ENCODE measurements at places on chromosomes 3 and 15.

DNA sequence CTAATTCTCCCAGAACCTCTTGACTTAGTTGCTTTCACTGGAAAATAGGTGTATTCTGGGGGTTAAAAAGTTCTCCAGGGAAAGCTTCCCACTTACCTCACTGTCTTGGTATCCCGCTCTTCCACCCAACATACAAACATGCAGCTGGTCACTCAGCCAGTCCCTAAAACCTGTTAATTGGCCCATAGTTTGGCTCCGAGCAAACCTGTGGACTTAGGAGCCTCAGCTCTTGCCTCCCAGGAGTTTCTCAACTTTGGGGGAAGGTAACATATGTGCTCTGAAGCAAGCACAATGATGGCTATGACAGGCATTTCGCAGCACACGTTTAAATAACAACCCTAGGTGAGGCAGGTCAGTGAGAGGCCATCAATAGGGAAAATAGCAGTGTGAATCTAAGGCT is 25.8 kb upstream of the LRRFIP2 start:
- no peak for DNase-seq

GRCh38 chr15:67018441-67018840 is 47.0 kb upstream of the SMAD3 start:
- DNase-seq: no peak

DNA sequence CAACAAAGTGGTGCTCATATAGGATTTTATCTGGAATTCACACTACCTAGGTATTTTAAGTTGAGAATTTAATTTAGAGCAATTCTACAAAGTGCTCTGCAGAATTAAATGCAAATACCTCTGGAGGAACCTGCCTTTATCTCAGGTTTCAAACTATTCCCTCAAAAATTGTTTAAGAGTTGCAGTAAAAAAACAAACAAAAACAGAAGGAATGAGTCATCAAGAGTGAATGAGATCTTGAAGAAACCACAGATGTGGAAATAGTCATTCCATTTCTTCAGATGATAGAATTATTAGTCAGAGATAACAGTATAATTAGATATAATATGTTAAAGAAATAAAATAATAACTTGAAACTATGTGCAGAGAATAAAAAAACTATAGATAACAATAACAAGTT is 80.8 kb upstream of the SCN5A start:
- no peak for DNase-seq

DNA sequence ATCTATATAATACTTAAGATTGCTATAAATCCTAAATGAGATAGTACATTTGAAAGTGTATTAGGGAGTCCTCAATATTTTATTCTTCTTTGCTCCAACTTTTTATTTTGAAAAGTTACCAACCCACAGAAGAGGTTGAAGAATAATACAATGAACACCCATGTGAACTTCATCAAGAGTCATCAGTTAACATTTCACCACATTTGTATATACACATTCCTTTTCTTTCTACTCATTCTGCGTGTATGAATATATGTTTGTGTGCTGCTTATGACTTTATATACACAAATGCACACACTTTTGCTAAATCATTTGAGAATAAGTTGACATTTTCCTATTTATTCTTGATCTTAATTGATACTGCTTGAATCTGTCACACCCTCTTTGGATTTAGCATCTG is 193.3 kb upstream of the CGNL1 start:
- DNase-seq: no peak

GRCh38 chr15:62020576-62021160 is 39.6 kb downstream of the VPS13C start:
- DNase-seq: no peak

GRCh38 chr15:96428742-96429141 is 98.2 kb downstream of the NR2F2 start:
- DNase-seq: no peak

DNA sequence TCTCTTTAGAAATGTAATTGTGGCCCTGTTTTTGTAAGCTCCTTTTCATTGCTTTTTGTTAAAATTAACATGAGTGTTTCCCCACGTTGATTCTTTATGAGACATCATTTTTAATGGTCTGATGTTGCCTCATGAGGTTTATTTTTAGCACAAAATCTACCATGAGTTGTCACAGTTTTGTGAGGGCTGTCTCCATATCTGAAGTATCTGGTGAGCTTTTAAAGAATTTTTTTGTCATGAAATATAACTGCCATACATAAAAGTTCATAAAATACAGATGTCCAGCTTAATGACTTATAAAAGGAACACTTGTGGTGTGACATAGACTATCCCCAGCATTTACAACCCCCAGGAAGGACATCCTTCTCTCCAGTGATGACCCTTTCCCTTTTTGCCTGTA is 34.3 kb upstream of the CEMIP start:
- DNase-seq: no peak

GRCh38 chr3:189233225-189233858 is 61.6 kb downstream of the TPRG1 start:
- no peak for DNase-seq

DNA sequence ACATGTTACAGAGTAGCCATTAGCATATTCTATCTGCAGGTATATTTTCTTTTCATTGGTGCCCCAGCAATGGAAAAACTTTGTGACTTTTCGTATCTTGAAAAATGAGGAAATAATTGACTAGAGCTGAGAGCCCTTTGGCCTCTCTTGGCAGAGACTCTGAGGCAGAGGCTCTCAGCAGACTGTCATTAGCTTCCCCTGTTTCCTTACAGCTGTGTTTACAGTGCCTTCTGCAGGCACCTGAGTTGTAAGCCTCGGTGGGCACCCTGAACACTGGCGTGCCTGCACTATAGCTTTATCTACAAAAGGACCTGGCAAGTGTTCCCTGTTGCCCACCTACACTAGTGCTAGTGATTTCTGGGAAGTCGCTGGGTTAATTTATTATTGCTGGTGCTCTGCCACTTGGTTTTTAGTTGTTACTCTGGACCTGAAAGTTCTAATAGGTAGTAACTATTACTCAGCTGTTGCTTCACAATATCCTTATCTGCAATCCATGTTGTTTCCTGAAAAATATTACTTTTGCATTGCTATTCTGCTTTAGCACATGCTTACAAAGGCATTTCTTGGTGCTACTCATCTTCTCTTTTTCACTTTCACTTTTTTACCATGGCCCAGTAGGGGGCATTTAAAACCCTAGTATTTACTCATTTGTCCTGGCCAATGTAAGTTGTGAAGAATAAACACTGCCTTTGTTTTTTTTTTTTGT is 7.8 kb upstream of the GPR171 start:
- no peak for DNase-seq

DNA sequence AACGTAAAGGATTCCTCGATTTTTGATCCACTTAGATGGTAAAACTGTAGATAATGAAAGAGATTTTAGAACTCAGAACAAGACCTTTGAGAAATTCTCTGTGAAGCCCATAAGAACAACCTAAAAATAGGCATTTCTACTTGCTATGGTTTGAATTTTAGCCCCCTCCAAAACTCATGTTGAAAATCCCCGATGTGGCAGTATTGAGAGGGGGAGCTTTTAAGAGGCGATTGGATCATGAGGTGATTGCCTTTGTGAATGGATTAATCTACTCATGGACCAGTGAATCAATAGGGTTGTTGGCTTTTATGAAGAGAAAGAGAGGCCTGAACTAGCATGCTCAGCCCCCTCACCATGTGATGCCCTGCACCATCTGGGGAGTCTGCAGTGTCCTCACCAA is 20.2 kb upstream of the AHSG start:
- DNase-seq: no peak

- no peak for DNase-seq
Measured at GRCh38 chr15:39826975-39827374, 44.3 kb upstream of the FSIP1 start.

DNA sequence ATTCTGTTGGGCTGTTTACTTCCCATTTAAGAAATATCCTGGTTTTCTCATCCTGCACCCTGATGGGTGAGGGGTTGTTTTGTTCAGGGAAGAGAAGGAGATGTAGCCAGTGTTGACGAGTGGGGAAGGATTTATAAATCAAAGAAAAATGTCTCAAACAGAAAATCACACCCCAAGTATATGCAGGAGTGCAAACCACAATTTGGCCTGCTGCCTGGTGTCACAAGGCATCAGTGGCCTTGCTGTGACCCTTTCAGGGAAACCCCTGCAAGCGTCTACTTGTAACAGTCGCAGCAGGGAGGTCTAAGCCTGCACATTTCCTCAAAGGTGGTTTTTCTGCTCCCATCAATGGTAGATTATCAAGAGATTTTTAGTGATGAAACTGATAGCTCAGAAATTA is 132.6 kb upstream of the LRRN1 start:
- no peak for DNase-seq

- DNase-seq: no peak
Measured at GRCh38 chr3:112681822-112682325, 40.9 kb upstream of the CCDC80 start.

DNA sequence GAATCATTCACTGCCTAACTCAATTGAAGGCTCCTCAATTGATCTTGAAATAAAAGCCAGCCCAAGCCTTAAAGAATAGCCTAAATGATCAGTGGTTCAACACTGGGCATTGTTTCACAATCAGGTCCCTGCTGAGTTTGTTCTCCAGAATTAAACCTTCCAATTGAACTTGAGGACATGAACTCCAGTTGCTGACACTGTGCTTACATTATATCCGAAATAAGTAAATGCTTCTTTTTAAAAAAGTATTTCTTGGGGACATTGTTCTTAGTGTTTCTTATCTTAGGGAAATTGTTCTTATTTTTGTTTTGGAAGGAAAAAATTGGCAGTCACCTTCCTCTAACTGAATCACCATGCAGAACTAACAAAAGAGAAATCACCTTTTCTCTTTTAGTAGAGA is 450.2 kb downstream of the RBMS3 start:
- DNase-seq: no peak
